ENCODE measurements at places on chromosomes 5 and 9.

GRCh38 chr5:76305269-76305668, 97.8 kb upstream of the IQGAP2 start:
- DNase-seq, result no peak

DNA sequence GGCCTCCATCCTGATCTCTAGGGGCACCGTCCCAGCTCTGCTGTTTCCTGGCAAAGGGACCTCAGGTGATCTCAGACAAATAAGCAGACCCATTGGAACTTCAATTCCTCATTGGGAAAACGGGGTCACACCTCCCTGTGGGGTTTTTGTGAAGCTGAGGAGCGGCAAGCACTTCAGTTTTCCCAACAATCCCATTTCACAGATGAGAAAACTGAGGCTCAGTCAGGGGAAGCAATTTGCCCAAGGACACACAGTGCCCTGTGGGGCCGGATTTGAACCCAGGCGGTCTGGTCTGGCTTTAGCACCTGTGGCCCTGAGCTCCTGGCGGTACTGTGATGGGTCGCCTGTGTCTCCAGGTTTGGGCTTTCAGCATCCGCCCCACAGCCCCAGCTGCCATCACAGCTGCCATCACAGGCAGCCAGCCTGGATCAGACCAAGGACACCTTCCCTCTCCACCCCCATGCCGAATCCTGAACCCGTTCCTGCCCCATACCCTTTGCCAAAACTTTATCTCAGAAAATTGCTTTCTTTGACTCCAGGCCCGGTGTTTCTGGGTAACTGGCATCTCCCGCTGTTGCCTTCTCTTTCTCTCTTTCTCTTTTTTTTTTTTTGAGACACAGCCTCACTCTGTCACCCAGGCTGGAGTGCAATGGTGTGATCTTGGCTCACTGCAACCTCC, 26.4 kb downstream of the NCS1 start:
- DNase-seq, result no peak

- DNase-seq, result no peak
Measured at GRCh38 chr9:110103257-110103656, 104.7 kb downstream of the C9orf152 start.

DNA sequence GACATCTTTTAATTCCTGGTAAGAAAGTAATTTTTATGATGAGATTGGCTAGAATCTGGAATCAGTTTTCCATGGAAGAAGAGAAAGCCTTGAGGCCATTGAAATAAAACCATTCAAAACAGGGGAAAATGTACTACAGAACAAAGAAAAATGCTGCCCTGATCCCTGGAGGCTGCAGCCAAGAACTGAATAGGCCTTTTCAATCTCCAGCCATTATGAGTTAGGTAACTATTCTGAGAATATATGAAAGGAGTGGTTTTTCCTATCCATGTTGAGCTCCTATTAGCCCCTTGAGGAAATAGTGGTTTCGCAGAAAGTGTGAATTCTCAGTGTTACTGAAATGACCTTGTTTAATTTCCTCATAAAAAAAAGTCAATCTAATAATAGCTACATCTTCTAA, 408.5 kb upstream of the GRAMD2B start:
- no peak for DNase-seq

- DNase-seq, result no peak
Measured at GRCh38 chr9:99143655-99144054, 38.7 kb downstream of the TGFBR1 start.

- DNase-seq, result no peak
Measured at GRCh38 chr5:24854350-24854749, 209.6 kb upstream of the CDH10 start.
